ENCODE measurements at places on chromosomes 2 and 18. TPM values are rescaled to one million over a fixed set of nuclear protein-coding genes. Genes with fewer than 3 reads are reported as not detected.

The HAT1 gene
- 23.8 TPM for total RNA-seq

The IL1RL2 gene
- total RNA-seq, result 0.44 TPM

The SERPINB11 gene
- total RNA-seq, result not detected

The METTL8 gene
- total RNA-seq, result 21.5 TPM

The CIDEA gene
- 499 TPM for total RNA-seq

The MYOM1 gene
- 14.1 TPM for total RNA-seq

Data from subcutaneous adipose tissue (tissue), 4 donors.